ENCODE measurements at places on chromosomes 6 and 20.
A peak's percentile ranks its signal among the peaks of the same experiment; 100 is the strongest.

- DNase-seq, result no peak
- H3K4me3 ChIP-seq, result no peak overlapping the region
- H3K27ac ChIP-seq, result no peak overlapping the region
- H3K36me3 ChIP-seq, result no peaks in the 10 kb centered on the region
- no peaks in the 10 kb centered on the region for H3K4me1 ChIP-seq
Measured at GRCh38 chr6:88536071-88536625, 370.0 kb upstream of the CNR1 start.

DNA sequence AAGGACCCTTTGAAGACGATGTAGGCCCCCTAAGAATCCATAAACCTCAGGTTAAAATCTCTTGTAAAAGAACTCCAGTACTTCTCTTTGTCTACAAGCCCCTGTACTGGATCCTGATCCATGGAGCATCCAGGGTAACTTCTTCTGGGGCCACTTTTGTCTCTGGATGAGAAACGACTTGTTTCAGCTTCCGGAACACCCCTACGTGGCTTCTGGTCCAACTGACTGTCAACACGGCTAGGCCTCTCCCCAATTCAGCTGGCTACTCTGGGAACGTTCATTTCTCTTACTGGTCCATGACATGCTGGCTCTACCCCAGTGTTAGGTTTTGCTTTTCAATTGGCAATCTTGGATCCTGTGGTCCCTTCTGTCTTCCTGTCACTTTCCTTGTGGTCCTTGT, 198.0 kb downstream of the BACH2 start:
- H3K27ac ChIP-seq, result no peak overlapping the region
- peaks cover 5% of the 10 kb centered on the region for H3K27me3 ChIP-seq
- no peak overlapping the region for H3K4me3 ChIP-seq
- DNase-seq, result no peak
- H3K36me3 ChIP-seq, result no peaks in the 10 kb centered on the region
- peaks cover 2% of the 10 kb centered on the region for H3K4me1 ChIP-seq

- H3K36me3 ChIP-seq, result peaks cover 4% of the 10 kb centered on the region
- peak overlapping the region; percentile 80 for H3K27ac ChIP-seq
- peaks cover 17% of the 10 kb centered on the region for H3K4me1 ChIP-seq
- no peaks in the 10 kb centered on the region for H3K27me3 ChIP-seq
Measured at GRCh38 chr6:151294561-151295101, 54.9 kb downstream of the AKAP12 start.

DNA sequence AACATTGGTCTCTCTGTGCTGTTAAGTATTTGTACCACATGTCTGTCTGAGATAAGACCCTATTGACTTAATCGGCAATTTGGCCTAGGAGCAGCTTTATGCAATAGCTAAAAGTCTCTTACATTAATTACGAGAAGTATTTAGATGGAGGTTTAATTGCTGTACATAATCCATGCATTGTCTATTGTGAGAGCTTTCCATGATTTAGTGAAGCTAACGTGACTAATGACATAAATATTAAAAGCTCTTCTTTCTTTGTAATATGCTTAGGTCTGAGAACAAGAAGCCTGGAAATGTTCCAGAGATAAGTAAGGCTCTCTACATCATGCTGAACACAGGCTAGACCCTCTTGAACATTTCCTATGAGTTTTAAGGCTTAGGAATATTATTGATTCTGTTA, 32.7 kb upstream of the FAM83B start:
- no peak overlapping the region for H3K4me3 ChIP-seq
- no peaks in the 10 kb centered on the region for H3K27me3 ChIP-seq
- peak; percentile 52 for DNase-seq
- no peaks in the 10 kb centered on the region for H3K36me3 ChIP-seq
- no peak overlapping the region for H3K27ac ChIP-seq

DNA sequence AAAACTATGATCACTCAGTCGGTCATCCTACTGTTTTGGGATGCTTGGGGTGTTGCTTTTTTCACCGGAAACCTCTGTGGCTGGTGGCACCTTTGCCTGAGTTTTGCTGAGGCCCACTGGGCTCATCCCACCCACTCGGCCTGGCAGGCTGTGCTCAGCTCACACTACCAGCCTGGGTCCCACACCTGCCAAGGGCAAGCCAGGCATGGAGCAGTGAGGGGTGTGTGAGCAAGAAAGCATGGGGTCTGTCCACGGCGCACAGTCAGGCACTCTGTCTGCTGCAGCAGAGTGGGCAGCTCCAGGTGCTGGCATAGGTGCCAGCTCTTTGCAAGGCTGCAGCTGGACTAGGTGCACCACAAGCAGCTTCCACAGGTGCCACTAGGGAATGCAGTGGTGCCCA, 91.7 kb downstream of the TBXT start:
- peaks cover 3% of the 10 kb centered on the region for H3K4me1 ChIP-seq
- no peak overlapping the region for H3K4me3 ChIP-seq
- no peaks in the 10 kb centered on the region for H3K27me3 ChIP-seq
- H3K27ac ChIP-seq, result no peak overlapping the region
- DNase-seq, result no peak

DNA sequence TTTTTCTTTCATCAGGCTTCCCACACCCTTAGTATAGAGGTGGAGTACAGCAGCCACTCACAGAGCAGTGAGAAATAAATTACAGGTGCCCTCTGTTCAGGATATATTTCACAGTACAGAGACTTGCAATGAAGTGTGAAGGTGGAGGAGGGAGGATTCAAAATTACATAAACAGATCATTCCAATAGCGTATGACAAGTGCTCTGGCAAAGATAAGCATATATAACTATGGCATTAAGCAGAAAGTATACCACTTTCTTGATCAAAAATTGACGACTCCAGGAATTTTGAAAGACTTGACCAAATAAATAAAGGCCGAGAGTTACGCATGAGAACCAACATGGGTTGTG, 108.7 kb downstream of the GPX5 start:
- H3K27me3 ChIP-seq, result peaks cover 10% of the 10 kb centered on the region
- peak overlapping the region; percentile 55 for H3K4me3 ChIP-seq
- H3K36me3 ChIP-seq, result no peaks in the 10 kb centered on the region
- no peak for DNase-seq
- H3K27ac ChIP-seq, result no peak overlapping the region
- peaks cover 16% of the 10 kb centered on the region for H3K4me1 ChIP-seq

DNA sequence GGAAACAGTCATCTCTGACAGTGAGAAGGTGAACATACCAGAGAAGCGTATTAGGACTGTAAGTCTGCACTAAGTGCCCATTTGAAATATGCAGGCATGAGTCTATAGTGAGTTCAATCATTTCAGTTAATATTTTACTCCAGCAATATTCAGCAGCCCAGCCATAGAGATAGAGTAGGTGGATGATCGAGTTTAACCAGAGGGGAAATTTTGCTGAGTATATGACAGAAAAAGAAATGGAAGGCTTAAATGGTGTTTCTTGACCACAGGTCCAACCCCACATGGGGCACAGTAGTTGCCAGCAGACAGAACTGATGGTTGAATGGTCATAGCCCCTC, 39.8 kb downstream of the KIF6 start:
- no peak for DNase-seq
- no peak overlapping the region for H3K4me3 ChIP-seq
- H3K4me1 ChIP-seq, result no peaks in the 10 kb centered on the region

- no peak overlapping the region for H3K27ac ChIP-seq
- no peaks in the 10 kb centered on the region for H3K4me1 ChIP-seq
- no peaks in the 10 kb centered on the region for H3K36me3 ChIP-seq
Measured at GRCh38 chr6:146304181-146304580, 239.5 kb upstream of the RAB32 start.

DNA sequence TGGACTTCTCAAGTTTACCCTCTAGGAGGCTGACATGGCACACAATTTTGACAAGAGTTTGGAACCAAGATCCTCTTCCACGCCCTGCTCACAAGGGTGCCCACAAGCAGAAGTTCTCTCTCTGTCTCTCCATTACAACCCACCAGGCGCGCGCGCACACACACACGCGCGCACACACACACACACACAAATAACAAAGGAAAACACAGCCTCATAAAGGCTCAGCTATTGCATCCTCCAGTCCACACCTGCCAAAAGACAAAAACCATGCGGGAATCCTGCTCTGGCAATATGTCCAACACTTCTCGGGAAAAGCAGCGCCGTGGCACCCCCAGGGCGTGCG, 870 bp downstream of the PAK5 start:
- H3K27me3 ChIP-seq, result peaks cover 38% of the 10 kb centered on the region
- H3K4me1 ChIP-seq, result peaks cover 11% of the 10 kb centered on the region
- H3K27ac ChIP-seq, result no peak overlapping the region
- DNase-seq, result no peak

DNA sequence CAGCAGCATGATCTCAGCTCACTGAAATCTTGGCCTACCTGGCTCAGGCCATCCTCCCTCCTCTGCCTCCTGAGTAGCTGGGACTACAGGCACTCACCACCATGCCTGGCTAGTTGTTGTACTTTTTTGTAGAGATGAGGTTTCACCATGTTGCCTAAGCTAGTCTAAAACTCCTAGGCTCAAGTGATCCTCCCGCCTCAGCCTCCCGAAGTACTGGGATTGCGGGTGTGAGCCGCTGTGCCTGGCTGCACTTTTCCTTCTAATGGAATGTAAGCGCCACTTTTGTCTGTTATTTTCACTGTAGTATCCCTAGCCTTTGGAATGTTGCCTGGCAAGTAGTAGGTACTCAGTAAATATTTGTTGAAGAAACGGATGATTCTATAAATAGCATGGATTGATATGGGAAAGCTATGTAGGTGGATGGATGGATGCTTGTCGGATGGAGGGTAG, 10.4 kb upstream of the TRIB3 start:
- no peak overlapping the region for H3K4me3 ChIP-seq
- H3K27me3 ChIP-seq, result no peaks in the 10 kb centered on the region
- peak; percentile 20 for DNase-seq
- H3K36me3 ChIP-seq, result no peaks in the 10 kb centered on the region

DNA sequence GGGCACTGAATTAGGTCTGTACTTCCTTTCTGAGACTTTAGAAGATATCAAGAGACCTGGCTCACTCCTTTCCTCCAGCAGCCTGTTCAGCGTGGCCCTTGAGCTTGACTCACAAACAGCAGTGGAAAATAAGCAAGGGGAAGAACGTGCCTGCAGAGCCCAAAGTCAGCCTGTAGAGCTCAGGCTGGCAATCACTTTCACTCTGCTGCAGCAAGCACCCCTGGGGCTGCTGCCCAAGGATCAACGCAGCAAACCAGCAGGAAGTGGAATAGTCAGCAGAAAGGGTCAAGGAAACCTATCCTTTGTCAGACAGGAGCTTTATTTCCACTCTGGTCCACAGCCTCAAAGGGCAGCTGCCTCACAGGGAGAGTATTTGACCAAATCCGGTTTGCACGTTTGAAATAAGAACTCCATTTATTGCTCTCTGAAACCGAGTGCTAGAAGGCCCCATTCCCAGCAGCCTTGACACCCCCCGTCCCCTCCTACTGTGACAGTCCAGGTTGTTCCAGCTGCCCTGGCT, 77.4 kb downstream of the PRDM1 start:
- peak overlapping the region; percentile 88 for H3K27ac ChIP-seq
- peak; percentile 79 for DNase-seq

- no peak overlapping the region for H3K4me3 ChIP-seq
- peaks cover 3% of the 10 kb centered on the region for H3K4me1 ChIP-seq
- no peak for DNase-seq
- H3K27me3 ChIP-seq, result no peaks in the 10 kb centered on the region
Measured at GRCh38 chr6:54262499-54262898, 45.7 kb upstream of the TINAG start.

GRCh38 chr20:54188132-54188849, 14.5 kb upstream of the CYP24A1 start:
- H3K4me3 ChIP-seq, result no peak overlapping the region
- DNase-seq, result no peak
- H3K27ac ChIP-seq, result no peak overlapping the region

- H3K27me3 ChIP-seq, result no peaks in the 10 kb centered on the region
- H3K36me3 ChIP-seq, result no peaks in the 10 kb centered on the region
- DNase-seq, result no peak
- H3K4me3 ChIP-seq, result no peak overlapping the region
- H3K27ac ChIP-seq, result no peak overlapping the region
Measured at GRCh38 chr6:134035823-134036296, 16.6 kb downstream of the SLC2A12 start.

- no peak overlapping the region for H3K4me3 ChIP-seq
- no peak for DNase-seq
- H3K4me1 ChIP-seq, result no peaks in the 10 kb centered on the region
- H3K27ac ChIP-seq, result no peak overlapping the region
Measured at GRCh38 chr6:120055071-120055470, 705.5 kb upstream of the MAN1A1 start.

DNA sequence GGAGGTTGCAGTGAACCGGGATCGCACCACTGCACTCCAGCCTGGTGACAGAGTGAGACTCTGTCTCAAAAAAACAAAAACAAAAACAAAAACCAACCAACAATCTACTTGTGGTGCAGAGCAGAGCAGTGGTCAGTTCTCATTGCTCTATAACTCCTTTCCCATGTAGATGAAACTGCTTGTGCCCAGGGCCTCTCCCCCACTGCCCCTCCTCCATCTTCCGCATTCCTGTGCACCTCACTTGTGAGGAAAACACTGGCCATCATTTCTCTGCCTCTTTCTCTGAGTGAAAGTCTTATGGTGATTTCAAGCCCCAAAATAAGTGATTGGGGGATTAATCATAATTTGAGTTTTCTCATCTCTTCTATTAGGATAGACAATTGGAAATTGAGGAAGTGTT, 63.9 kb upstream of the GLP1R start:
- no peaks in the 10 kb centered on the region for H3K36me3 ChIP-seq
- H3K27ac ChIP-seq, result no peak overlapping the region
- H3K27me3 ChIP-seq, result peaks cover 81% of the 10 kb centered on the region
- no peaks in the 10 kb centered on the region for H3K4me1 ChIP-seq

DNA sequence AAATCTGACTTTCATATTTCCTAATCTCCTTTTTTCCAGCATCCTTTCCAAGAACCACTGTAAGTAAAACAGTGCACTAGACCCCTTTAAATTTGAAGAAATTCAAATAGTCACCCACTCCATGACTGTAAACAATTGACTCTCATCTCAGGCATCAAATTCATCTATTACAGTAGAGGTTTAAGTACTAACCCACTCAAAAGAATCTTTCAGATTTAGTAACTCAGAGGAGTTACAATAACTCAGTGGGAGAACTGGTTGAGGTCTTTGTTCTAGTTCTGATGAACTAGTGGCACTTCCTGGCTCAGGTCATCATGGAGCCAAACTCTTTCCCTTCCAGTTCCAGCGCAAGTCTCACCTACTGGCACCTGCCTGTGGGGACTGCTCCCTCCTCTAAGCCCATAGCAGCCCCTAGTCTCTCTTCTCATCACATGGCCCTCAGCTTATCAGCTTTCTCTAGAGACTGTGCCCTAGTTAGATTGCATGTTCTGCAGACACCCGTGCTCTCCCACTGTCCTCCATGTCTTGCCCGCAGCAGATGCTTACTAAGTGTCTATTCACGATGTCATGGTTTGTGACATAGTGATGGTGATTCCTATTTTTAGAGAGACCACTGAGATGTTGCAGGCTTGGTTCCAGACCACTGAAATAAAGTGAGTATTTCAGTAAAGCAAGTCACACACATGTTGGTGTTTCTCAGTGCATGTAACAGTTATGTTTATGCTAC, 196.2 kb downstream of the TBC1D7 start:
- H3K4me1 ChIP-seq, result no peaks in the 10 kb centered on the region
- no peak overlapping the region for H3K4me3 ChIP-seq
- no peaks in the 10 kb centered on the region for H3K36me3 ChIP-seq
- DNase-seq, result no peak
- H3K27ac ChIP-seq, result no peak overlapping the region

- no peak for DNase-seq
- no peaks in the 10 kb centered on the region for H3K27me3 ChIP-seq
- H3K4me1 ChIP-seq, result no peaks in the 10 kb centered on the region
- peaks cover 3% of the 10 kb centered on the region for H3K36me3 ChIP-seq
- H3K4me3 ChIP-seq, result no peak overlapping the region
- no peak overlapping the region for H3K27ac ChIP-seq
Measured at GRCh38 chr6:38591439-38591838, 48.3 kb downstream of the BTBD9 start.

GRCh38 chr20:20780127-20780824, 67.8 kb upstream of the RALGAPA2 start:
- H3K36me3 ChIP-seq, result no peaks in the 10 kb centered on the region
- H3K27ac ChIP-seq, result no peak overlapping the region
- H3K4me1 ChIP-seq, result no peaks in the 10 kb centered on the region
- H3K27me3 ChIP-seq, result no peaks in the 10 kb centered on the region
- no peak overlapping the region for H3K4me3 ChIP-seq
